Fibroblast of skin of back (primary cell): ENCODE measurements at places on chromosomes 13 and 19.

GRCh38 chr19:29706635-29707034, 8.4 kb downstream of the C19orf12 start:
- DNase-seq: no peak

DNA sequence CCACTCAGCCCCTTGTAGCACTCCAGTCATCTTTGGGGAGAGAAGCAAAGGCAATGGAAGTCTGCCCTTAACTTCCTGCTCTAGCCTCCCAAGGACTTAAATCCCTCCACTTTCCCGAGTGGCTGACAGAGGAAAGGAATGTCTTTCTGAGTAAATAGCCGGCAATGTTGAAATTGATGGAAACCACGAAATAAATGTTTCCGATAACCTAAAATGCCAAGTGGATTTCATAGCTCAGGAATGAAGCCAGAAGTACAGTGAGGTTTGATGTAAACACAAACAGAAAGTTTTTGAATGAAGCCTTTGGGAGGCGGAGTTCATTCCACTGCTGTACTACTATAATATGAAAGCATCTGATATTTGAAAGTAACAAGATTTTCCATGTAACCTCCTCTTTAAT, 14.0 kb upstream of the TBC1D4 start:
- DNase-seq: peak; percentile 78

GRCh38 chr19:3162418-3163229, 15.9 kb upstream of the S1PR4 start:
- peak; percentile 24 for DNase-seq

GRCh38 chr19:4429771-4430171, 27.3 kb downstream of the CHAF1A start:
- DNase-seq: no peak

DNA sequence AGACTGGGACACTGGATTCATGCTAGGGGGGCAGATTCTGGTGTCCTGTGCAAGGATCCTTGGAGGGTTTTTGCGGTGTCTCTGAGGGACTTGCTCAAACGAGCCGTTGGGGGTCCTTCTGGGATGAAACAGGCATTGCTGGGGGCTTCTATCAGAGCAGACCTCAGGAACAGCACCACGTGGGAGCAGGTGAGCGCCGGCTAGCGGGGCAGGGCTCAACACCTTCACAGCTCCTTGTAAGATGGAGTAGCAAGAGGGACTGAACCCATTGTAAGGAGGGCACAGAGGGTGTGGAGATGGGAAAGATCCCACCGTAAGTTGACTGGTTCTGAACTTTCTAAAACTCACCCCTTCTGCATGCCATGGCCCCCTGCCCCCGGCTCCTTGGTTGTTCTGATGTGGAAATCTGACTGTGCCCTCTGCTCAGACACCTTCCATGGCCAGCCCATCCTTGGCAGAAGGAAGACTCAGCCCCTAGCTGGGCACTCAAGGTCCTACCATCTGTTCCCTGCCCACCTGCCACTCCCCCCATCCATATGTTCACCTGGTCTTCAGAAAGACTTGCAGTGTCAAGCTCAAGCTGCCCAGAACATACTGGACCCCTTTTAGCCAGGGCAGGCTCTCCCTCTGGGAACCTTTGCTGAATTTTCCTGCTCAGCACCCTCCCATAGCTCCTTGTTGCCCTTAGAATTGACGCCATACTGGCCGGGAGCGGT, 1.2 kb downstream of the SLC27A1 start:
- DNase-seq: no peak

DNA sequence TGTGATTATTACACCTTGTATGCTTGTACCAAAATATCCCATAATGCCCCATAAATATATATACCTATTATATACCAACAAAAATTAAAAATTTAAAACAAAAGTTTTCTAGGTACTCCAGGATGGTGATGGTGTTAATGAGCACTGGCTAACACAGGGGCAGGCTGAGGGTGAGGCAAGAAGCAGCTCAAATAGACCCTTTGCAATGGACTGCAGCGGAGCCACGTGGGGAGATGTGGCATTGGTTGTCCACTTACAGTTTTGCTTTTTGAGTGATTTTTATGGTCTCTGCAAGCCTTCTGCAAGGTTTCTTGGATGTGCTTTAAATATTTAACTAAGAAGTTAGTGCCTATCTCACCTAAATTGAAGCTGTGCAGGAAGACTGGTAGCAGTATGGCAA, 132.9 kb downstream of the RAP2A start:
- DNase-seq: no peak

- DNase-seq: no peak
Measured at GRCh38 chr13:32264407-32264806, 50.8 kb downstream of the ZAR1L start.
